ENCODE measurements at places on chromosomes 13 and 19.
A peak's percentile ranks its signal among the peaks of the same experiment; 100 is the strongest.

DNA sequence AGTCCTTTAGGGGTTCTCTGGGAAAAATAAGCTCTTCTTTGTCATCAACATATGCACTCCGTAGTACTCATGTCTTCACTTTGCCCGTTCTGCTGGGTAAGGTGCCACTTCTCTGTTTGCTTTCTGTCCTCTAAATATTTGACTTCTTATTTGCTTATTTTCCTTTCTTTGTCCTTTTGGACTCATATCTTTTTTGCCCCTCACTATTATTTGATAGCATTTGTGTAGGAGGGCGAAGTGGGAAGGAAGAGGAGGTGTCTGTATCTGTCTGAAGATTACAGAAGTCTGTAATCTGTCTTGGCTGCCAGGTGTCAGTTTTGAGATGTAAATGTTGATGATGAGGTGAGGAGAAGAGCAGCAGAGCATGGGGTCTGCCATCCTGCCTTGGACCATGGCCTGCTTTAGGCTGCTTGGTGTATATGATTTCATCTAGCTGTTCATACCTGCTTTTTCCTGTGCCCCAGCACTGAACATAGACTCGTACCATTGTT lies 30.8 kb downstream of the USPL1 start:
- no peak for DNase-seq

DNA sequence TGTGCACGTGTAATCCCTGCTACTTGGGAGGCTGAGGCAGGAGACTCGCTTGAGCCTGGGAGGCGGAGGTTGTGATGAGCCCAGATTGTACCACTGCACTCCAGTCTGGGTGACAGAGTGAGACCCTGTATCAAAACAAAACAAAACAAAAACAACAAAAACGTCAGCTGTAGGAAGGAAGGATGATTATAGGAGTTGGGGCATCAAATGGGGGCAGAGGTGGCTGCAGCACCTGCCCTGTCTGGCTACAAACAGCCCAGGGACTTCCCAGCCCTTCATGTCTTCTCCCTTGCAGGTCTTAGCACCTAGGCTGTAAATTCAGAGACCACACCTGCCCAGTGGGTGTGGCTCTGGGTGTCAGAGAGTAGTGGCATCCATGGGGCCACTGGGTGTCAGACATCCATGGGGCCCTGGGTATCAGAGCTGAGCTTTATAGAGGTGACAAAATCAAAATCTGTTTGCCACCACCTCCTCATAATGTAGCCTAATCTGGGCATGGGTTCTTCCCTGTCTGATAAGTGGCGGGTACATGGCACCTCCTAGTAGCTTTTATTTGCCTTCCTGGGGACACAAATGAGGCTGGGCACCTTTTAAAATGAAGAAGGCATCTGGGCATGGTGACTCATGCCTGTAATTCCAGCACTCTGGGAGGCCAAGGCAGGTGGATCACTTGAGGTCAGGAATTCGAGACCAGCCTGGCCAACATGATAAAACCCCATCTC lies 4.7 kb upstream of the B3GNT3 start:
- DNase-seq: no peak

DNA sequence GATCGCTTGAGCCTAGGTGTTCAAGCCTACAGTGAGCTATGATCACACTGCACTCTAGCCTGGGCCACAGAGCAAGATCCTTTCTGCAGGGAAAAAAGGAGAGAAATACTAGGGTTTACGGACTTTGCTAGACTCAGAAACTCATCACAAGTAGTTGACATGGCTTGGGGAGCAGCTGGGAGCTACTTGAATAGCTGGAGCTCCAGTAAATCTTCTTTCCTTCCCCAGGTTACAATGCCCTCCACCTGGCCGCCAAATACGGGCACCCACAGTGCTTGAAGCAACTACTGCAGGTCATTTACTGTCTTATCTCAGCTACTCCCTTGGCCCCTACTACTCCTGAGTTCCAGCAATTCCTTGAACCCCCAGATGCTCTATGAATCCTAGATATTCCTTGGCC lies 19.3 kb downstream of the ANKRD24 start:
- no peak for DNase-seq

DNA sequence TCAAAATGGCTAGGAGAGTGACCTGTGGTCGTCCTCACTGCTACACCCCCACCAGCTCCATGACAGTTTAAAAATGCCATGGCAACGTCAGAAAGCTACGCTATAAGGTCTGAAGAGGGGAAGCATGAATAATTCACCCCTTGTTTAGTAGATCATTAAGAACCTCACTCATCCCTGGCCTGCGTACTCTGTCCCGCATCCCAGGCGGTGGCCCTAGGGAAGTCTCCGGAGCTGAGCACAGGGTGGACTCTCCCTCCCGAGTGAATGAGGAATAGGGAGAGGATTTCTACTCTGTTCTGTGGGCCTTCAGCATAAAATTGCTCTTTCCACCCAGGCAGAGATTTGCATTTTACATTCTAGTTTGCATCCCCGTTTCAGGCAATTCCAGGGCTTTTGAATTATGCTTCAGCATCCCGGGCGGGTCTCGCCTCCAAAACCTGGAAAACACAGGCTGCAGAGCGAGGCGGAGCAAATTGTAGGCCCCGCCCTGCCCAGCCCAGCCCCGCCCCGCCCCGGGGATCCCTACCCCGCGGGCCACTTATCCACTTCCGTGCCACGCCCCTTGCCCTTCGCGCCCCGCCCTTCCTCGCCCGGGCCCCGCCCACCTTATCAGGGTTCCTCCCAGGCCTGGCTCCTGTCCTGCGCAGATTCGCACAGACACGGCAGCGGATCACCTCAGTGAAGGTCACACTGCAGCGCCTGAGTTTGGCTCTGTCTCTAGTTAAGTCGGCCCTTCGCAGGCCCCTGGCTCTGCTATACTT lies 7.5 kb upstream of the ZNF525 start:
- DNase-seq: no peak

GRCh38 chr13:79621902-79622301 lies 140.9 kb downstream of the NDFIP2 start:
- DNase-seq: no peak

DNA sequence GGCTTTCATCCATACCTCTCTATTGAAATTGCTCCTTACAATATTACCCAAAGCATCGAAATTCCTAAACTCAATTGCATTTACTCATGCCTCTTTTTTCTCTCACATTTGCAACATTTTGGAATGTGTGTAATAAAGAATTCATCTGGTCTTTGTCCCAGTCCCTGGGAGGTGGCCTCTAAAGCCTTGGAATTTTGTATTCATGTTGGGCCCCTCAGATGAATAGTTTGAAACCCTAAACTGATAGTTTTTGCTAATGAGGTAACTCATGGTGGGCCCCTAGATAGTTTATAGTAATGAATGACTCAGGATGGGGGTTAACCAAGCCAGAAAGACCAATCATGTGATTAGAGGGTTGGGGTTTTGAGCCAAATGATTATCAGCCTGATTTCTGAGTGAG lies 490.4 kb downstream of the DIAPH3 start:
- no peak for DNase-seq

DNA sequence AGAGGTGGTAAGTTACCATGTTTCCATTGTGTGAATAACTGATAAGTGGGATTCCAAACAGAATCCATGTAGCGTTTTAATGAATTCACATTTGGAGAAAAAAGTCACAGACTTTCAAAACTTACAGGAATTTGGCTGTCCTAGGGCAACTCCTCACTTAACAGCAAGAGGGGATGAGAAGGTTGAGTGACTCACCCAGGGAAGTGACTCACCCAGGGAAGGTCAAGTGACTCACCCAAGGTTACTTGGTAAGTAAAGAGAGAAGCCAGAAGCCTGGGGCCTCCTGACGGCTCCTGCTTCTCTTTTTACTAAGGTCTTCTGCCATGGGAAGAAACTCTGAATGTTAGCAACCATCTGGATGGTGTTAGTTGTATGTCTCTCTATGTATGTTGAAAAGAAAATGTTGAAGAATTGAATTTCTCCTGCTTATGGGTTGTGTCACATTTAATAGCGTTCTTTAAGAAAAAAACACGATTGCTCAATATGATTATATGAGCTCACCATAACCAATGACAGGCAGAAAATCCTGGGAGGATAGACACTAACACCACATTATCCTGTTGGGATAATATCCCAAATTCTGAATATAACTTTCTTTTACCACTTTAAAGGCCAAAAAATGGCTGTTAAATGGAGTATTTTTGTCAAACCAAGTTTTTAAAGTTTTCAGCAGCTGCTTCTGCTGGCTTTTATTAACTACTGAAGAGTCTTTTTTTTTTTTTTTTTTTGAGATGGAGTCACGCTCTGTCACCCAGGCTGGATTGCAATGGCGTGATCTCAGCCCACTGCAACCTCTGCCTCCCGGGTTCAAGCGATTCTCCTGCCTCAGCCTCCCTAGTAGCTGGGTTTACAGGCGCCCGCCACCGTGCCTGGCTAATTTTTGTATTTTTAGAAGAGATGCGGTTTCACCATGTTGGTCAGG lies 195.6 kb downstream of the GGACT start:
- peak; percentile 100 for DNase-seq

DNA sequence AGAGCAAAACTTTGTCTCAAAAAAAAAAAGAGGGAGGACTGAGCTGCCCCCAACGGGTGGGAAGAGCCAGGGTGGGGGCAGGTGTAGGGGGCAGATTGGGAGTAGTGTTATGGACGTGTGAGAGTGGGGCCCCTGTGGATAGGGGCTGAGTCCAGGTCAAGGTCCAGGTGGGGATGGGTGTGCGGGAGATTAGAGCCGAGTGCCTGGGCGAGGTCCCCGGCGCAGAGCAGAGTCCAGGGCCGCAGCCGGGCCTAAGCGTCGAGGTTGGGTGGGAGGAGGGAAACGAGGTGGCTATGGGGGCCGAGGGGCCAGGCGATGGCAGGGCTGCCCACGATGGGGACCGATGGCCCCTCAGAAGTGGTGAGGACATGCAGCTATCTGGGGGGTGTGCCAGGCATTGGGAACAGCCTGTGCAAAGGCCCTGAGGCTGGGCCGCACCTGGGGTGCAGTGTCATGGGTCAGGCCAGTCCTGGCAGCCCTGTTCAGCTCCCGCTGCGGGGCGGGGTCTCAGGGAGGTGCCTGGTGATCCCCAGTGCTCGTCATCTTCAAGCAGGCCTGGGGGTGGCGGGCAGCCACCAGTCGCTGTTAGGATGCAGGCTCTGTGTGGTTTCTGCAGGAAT lies 12.3 kb upstream of the MISP start:
- no peak for DNase-seq

DNA sequence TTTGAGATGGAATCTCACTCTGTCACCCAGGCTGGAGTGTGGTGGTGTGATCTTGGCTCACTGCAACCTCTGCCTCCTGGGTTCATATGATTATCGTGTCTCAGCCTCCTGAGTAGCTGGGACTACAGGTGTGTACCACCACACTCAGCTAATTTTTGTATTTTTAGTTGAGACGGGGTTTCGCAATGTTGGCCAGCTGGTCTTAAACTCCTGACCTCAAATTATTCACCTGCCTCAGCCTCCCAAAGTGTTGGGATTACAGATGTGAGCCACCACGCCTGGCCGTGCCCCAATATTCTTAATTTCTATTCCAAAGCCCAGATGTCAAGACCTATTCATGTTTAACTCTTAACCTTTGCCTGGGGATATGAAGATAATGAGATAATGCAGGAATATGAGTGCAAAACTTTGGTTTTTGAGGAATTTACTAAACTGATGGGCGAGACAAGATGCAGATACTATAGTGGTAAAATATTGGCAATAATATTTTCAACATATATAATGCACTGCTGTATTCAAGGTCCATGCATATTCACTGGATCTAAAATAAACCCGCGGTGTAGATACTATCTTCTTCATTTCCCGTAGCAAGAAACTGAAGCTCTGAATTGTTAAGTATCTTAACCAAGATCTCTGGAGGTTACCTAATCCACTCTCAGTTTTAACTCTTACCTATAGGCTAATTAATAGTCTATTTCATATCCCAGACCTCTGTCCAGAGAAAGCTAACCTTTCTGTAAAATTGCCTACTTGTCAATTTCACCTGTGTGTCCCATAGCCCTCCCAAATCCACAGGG lies 43.7 kb upstream of the HMGB1 start:
- DNase-seq: no peak

DNA sequence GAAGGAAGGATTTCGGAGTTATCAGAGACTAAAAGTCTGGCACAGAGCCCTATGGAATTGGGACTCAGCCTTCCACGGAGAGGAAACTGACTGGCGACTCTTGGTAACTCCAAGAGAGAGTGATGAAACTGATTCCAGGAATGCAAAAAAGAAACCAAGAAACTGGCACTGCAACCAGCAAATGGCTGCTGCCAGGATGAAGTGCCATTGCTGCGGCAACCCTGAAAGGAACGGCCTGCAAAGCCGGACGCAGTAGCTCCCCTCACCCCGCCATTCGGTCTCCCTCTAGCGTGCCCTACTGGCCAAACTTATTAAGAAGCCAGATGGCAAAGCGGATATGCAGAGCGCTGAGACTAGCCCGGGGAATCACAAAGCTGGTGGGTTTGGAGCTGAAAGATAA lies 236.0 kb downstream of the PCDH9 start:
- peak; percentile 79 for DNase-seq

DNA sequence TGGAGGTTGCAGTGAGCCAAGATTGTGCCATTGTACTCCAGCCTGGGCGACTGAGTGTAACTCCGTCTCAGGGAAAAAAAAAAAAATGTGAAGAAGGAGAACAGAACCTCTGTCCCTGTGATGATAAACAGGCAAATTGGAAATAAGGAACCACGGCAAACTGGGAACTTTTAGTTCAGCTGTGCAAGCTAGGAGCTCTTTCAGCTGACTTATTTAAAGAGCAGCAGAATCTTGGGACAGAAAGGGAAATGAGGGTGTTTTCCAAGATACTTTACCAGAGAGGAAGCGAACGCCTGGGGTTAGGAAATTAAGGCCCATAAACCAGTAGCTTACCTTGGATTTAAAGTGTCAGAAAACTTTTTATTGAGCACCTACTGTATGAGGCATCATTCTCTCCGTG lies 3.0 kb upstream of the UPF1 start:
- DNase-seq: no peak

DNA sequence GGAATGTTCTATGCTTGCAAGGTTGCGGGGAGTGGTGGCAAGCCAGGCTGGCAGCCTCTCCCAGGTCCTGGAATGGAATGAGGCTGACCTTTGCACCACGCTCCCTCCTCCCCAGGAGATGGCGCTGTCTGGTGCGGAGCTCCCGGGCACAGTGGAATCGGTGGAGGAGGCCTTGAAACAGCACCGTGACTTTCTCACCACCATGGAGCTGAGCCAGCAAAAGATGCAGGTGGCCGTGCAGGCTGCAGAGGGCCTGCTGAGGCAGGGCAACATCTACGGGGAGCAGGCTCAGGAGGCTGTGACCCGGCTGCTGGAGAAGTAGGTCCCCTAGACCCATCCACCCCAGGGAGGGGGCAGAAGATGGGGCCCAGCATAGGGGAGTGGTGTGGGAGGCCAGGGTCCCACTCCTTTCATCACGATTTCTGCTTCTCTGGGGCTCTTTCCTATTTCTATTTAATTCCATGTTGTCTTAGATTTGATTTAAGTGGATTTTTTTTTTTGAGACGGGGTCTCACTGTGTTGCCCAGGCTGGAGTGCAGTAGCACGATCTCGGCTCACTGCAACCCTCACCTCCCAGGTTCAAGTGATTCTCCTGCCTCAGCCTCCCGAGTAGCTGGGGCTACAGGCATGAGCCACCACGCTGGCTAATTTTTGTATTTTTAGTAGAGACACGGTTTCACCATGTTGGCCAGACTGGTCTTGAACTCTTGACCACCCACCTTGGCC lies 53.2 kb upstream of the SHKBP1 start:
- peak; percentile 64 for DNase-seq

GRCh38 chr19:36115453-36116343 lies at the start of gene TBCB:
Gene TBCB, plus strand, starts transcription at chr19:36115468. Its CDS starts 93 bp downstream, at chr19:36115561.
- peak; percentile 25 for DNase-seq
